ENCODE measurements at places on chromosomes 16 and 17.

DNA sequence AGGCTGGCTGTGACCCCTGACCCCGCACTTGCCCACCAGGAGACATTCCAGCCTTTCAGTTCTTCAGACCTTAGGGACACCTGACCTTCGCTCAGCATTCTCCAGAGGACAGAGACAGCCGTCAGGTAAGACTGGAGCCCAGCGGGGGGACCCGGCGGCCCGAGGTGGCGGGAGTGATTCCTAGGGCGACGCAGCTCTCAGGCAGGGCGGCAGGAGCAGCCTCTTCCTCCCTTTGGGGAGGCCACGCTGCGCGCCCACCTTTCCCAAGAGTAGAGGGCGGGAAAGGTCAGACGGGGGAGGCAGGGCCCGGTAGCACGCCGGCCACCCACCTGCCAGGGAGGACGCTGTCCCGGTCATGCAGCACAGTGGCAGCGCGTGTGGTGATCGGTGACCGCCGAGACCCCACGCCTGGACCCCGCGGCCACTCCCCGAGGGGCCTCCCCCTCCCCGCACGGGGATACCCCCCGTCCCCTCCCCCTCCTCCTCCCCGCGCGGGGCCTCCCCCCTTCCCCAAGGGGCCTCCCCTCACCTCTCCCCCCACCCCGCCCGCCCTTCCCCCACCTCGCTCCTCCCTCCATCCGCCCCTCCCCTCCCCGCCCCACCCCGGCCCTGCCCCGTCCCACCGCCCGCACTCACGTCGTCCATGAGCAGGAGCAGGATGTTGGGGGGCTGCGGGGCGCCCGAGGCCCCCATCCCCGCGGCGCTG, 472 bp downstream of the GALNS start:
- no peak for DNase-seq

- DNase-seq, result no peak
Observed at GRCh38 chr16:82260212-82260795, 90.3 kb upstream of the MPHOSPH6 start.

- DNase-seq, result no peak
Observed at GRCh38 chr17:40323391-40324381, 14.7 kb downstream of the RARA start.

GRCh38 chr17:31433091-31433790, 41.8 kb downstream of the RAB11FIP4 start:
- DNase-seq, result peak; percentile 10

DNA sequence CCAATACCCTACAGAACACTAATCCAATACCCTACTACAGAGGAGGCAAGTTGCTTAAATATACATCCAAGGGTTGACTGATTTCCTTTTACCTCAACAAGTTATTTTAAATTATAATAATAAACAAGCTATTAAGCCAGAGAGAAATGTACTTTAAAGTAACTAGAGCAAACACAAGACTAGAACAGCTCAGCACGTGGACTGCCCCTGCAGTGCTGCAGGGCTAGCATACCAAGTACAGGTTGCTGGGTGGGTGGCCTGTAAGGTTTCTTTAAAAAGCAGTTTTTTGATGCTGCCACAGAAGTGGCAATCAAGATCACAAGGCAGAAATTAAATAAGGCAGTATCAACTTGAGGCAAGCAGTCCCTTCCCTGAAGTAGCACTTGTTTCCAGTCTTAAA, 63.5 kb downstream of the PARN start:
- DNase-seq, result no peak

Measured in stimulated activated CD4-positive, alpha-beta T cell treated with anti-CD3 and anti-CD28 coated beads, Interleukin-15, amount 100 ng/mL, for 1 hour (primary cell).